ENCODE measurements at places on chromosomes 5 and 9.

DNA sequence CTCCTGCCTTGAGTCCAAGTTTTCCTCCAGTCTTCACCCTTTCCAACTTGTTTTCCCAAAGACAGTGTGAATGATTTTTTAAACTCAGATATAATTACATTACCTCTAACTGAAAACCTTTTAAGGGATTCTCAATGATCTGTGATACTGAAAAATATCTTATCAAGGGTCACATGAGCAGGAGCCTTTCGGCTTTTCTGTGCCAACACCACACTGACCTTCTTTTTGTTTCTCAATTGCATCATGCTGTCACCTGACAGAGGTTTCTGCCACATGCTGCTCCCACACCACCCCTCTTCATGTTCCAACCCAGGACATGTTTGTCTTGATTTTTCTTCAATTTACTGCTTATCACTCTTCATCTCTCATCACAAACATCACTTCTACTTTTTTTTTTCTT lies 820.0 kb downstream of the PRELID2 start:
- no peak for DNase-seq

DNA sequence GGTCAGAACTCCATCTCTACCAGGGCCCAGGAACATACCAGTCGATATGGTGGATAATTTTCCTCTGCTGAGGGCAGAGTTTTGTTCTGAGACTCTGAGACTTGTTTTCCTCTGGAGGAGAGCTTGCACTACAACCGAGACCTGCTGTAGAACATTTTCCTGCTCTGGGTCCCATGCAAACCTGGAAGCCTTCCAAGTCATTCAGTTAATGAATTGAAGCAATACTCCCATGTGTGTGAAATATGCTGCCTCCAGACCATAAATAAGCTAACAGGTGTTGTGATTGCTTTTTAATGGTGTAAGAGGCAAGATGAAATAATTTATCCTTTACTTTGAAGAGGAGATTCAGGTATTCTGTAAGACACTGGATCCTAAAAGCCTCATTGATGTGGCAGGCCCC lies 372.8 kb downstream of the TMEM167A start:
- DNase-seq, result no peak

GRCh38 chr5:10145923-10146401 lies 103.7 kb downstream of the ATPSCKMT start:
- DNase-seq, result peak; percentile 7

DNA sequence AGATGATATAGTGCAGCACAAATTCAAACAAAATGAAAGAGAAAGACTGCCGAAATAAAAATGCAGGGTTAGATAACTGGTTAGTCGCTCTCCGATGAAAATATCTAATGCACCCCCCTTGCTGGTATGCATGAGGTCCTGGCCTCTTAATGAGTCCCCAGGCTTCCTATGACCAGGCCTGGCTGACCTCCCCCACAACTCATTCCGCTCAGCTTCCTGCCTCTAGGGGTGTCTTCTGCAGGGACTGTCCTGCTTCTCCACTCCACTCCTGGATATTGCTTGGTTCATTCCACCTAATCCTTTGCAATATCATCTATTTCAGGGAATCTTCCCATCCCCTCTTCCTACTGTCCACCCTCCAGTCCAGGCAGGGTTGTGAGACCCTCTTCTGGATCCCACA lies 341.8 kb downstream of the ASTN2 start:
- DNase-seq, result no peak

GRCh38 chr5:62029303-62029702 lies 276.7 kb upstream of the KIF2A start:
- DNase-seq, result no peak

- no peak for DNase-seq
Observed at GRCh38 chr9:36134761-36135505, 1.6 kb upstream of the GLIPR2 start.

DNA sequence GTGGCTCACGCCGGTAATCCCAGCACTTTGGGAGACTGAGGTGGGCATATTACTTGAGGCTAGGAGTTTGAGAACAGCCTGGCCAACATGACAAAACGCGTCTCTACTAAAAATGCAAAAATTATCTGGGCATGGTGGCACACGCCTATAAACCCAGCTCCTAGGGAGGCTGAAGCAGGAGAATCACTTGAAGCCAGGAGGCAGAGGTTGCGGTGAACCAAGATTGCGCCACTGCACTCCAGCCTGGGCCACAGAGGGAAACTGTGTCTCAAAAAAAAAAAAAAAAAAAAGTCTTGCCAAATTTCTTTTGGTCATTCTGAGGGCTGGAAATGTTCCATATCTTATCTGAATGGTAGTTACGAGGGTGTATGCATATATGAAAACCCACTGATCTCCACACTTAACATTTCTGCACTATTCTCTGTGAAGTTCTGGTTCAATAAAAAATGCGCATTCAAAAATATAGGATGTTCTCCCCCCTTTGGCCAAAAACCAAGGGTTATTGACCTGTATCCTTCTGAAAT lies 13.5 kb upstream of the NIPAL4 start:
- DNase-seq, result no peak

- DNase-seq, result no peak
Observed at GRCh38 chr5:127571314-127572131, 54.1 kb downstream of the PRRC1 start.

- DNase-seq, result no peak
Observed at GRCh38 chr5:68071282-68071632, 144.3 kb upstream of the PIK3R1 start.

DNA sequence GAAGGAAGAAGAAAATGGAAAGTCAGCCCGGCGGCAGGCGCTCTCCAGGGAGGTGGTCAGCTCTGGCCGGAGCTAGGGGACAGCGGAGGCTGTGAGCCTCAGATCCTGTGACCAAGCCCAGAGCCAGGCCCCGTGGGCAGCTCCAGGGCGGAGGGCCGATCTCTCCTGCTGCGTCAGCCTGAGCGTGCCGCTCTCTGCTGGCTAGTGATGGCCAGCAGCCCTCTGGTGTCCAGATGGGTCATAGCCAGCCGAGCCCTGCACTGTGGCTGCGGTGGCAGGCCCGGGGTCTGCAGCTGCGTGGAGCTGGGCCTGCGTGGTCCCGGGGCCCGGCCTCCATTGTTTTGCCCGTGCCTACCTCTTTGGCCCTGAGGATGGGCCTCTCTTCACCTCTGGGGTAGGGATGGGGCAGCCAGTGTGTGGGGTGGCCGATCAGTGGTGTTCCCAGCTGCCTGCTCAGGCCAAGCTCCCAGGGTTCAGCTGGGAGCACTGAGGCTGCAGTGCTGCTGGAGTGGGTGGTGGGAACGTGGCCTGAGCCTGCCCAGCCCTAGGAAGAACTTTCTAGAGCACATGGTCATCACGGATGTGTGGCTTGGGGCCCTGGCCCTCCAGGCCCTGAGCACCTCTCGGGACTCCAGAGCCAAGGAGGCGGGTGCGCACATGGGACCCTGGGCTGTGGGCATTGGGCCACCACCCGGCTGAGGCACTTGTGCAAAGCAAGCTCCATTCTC lies 17.1 kb upstream of the NRARP start:
- DNase-seq, result no peak

- DNase-seq, result no peak
Observed at GRCh38 chr9:70049236-70049635, 5.6 kb downstream of the MAMDC2 start.

- no peak for DNase-seq
Observed at GRCh38 chr5:168985454-168985853, 315.5 kb downstream of the SLIT3 start.

- DNase-seq, result no peak
Observed at GRCh38 chr9:98416294-98417248, 161.1 kb upstream of the TBC1D2 start.

GRCh38 chr9:132606066-132606465 lies 23.7 kb downstream of the BARHL1 start:
- DNase-seq, result no peak

GRCh38 chr9:715300-715699 lies 126.2 kb upstream of the DMRT1 start:
- DNase-seq, result no peak

GRCh38 chr5:56490971-56491468 lies 257.9 kb upstream of the ANKRD55 start:
- no peak for DNase-seq

DNA sequence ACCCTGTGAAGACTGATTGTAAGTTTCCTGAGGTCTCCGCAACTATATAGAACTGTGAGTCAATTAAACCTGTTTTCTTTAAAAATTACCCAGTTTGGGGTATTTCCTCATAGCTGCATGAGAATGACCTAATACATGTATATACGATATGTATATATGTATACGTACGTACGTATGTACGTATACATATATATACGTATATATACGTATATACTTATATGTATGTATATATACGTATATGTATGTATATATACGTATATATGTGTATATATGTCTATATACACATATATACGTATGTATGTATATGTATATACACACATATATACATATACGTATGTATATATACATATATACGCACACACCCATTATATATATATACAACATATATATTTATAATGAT lies 1153.0 kb upstream of the CDH18 start:
- DNase-seq, result no peak

DNA sequence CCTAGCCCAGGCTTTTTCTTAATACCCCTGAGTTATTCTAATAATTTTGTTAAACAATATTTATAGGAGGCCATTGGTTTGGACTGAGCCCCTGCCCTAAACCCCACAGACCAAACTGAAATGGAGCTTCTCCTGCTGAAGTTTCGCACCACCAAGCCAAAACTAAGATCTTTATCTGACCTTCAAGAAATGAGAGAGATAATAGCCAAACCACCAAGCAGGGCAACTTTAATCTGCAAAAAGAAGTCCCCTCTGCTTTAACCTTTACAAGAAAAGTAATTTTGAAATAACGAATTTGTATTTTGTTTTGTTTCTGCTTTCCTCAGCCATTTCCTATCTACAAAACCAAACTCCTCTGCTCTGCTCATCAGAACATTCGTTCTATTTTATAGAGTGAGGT lies 125.5 kb downstream of the PIK3R1 start:
- no peak for DNase-seq

DNA sequence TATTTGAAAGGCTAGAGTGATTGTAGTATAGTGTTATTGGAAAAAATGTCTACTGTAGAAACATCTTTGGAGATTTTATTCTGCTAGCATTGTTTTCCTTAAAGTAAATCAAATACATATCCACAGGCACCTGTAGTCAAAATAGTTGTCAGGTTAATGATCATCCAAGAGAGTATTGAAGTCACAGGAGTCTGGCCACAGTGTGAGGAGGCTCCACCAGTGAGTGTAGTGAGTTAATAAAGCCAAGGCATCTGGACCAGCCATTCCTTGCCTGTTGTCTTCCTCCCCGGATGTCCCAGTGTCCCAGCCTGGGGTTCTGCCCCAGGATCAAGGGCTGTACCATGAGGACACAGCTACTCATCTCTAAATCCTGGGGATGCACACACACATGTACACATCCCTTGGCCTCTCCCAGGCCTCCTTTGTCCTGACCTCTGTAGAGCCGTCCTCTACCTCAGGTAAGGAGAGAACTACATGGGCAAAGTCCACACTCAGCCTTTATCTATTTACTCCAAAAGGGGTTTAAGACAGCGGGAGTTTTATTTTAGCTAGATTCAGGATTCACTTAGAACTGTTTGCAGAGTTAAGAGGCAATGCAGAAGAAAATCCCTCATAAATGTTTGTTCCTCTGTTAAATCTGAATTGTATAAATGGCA lies 3.7 kb downstream of the PIK3R1 start:
- no peak for DNase-seq

GRCh38 chr5:175148636-175149172 lies 295.3 kb downstream of the DRD1 start:
- no peak for DNase-seq

GRCh38 chr5:158537366-158537765 lies 562.4 kb downstream of the EBF1 start:
- DNase-seq, result no peak

- DNase-seq, result no peak
Observed at GRCh38 chr9:114410910-114411309, 23.1 kb upstream of the AKNA start.

- DNase-seq, result no peak
Observed at GRCh38 chr9:99449726-99450125, 227.6 kb downstream of the SEC61B start.

- no peak for DNase-seq
Observed at GRCh38 chr5:153425914-153426313, 64.6 kb upstream of the GRIA1 start.

DNA sequence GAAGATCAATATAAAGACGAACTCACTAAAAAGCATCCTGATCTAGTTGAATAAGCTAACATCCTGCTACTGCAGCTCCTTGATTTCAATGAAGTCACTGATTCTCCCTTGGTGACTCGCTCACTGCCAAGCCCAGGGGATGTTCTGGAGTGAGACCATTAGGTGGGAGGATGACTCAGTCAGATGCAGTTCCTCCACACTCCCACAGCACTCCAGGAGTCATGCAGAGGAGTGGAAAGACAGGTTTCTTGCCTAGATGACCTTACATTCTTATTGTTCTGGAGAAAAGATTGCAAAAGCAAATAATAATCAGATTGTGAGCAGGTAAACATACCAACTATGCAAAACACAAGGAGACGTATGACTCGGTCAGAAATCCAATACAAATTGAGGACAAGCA lies 15.3 kb downstream of the GCNT4 start:
- DNase-seq, result no peak

GRCh38 chr5:10886497-10886896 lies 125.5 kb upstream of the DAP start:
- no peak for DNase-seq

DNA sequence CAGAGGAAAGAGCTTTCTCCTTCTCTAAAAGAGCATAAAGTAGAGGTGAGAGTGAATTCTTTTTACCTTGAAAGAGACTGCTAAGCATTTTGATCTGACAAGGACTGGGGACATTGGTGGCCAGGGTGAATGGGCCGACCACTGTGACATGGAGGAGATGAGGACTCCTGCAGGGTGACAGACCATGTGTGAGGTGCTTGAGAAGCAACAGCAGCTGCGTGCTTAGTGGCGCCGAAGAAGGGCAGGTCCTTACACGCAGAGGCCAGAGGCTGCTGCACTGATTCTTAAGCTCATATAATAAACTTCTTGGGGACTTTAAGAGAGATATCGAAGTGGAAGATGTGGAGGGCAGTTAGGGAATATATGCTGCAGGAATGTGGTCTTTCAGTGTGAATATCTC lies 8.7 kb upstream of the JAKMIP2 start:
- DNase-seq, result no peak

- no peak for DNase-seq
Observed at GRCh38 chr9:6590772-6591384, 54.7 kb downstream of the GLDC start.

DNA sequence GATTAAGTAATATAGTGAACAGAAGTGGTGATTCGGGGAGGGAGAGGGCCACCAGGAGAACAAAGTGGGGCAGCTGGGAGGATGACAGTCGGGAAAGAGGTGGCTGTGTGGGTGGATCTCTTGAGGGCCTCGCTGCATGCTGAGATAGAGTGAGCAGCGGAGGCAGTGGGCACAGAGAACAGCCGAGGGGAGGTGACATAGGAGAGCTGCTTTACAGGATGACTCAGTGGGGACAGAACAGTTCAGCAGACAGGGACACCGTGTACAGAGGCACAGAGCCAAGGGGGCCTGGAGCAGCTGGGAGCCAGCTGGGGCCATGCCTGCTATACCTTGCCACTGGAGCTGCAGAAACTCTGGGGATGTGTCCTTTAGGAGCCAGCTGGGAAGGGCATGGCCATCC lies 273.9 kb downstream of the GADD45G start:
- no peak for DNase-seq
